ENCODE measurements at places on chromosomes 3 and 15. TPM values are rescaled to one million over a fixed set of nuclear protein-coding genes. Genes with fewer than 3 reads are reported as not detected.
A peak's percentile ranks its signal among the peaks of the same experiment; 100 is the strongest.

Gene THSD4
- polyA plus RNA-seq, result 33.4 TPM

Gene CSNK1G1
- 16.6 TPM for polyA plus RNA-seq

Gene SH2D7
- polyA plus RNA-seq, result 0.64 TPM

Gene FGD5
- 21.0 TPM for polyA plus RNA-seq

Gene SLC15A2
- 7.3 TPM for polyA plus RNA-seq

Gene LRTM1
- polyA plus RNA-seq, result not detected

Gene CLDN18
- polyA plus RNA-seq, result 3.7 TPM

Gene DNAH1
- polyA plus RNA-seq, result 14.9 TPM

GRCh38 chr3:193987186-193987585 is 148.8 kb upstream of the HES1 start:
- no peak for DNase-seq

DNA sequence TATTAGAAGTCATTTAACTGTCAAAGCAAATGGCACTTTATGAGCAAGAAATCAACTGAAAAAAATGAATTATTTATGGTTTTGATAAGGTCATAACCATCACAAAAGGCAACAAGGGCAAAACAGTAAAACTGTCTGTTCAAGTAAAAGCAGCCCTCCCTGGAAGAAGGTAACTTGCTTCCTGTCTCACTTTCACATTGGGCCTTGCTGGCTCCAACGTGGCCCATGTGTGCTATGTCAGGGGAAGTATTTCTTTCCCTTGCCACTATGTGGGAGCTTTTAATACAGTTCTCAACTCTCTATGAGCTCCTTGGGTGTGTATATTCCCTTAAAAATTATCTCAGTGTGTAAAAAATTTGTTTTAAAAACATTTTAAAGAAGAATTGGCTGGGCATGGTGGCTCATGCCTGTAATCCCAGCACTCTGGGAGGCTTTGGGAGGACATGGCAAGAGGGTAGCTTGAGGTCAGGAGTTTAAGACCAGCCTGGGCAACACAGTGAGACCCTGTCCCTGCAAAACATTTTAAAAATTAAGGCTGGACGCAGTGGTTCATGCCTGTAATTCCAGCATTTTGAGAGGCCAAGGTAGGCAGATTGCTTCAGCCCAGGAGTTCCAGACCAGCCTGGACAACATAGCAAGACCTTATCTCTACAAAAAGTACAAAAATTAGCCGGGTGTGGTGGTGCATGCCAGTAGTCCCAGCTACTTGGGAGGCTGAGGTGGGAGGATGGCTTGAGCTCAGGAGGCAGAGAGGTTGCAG is 45.2 kb upstream of the TJP1 start:
- DNase-seq, result no peak

DNA sequence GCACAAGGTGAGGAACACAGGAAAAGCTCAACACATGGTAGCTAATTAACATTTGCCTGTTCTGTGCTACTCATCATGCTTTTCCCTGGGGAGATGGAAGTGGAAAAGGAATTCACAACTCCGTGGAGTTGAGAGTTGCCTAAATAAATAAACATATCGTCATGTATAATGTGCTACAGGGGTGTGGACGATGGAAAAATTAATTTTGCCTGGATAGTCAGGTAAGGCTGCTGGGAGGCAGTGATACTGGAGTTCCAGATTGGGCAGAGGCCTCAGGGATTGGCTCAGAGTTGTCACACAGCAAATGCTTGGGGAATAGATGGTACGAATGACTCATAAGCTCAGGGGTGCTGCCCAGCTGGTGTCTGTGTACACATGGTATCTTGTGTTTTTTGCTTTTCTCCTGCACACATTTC is 3.1 kb upstream of the ABHD6 start:
- DNase-seq, result no peak

DNA sequence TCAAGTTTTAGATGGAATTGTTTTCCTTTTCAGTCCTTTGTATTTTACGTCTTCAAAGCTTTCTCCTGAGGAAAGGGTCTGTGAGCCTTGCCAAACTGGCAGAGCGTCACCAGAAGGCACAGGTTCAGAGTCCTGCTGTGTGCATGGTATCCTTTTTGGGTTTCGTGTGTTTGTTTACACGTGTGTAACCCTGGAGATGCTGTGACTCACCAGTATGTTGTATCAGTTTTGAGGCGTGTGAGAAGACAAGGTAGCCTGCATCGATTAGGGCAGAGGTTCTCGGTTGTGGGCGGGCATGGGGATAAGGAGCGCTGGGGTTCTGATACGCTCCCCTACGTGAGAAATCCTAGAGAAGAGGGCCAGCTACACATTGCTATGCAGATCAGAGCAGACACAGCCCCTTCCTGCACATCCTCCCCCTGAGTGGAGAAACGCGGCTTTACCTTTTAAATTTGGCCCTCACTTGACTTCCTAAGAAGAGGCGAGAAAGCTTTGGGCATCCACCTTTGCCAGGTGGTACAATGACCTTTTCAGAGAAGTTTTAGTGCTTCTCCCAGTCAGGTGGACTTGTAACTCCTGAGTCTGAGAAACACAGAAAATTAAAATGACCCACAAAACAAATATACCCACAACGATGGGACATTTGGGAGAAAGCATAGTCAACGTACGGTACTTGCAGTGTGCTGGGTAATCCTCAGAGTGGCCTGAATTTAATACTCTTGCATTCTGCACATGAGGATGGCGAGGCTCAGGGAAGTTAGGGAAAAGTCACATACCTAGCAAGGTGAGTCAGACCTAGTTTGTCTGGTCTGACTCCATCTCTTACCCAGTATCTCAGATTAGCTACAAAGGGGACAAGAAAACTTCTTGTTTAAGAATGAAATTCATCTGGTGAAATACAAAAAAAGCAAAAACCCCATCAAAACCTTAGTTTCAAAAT is 38.1 kb downstream of the TRAK1 start:
- DNase-seq, result no peak

- DNase-seq, result no peak
Observed at GRCh38 chr3:88031642-88032077, 27.1 kb downstream of the CGGBP1 start.

DNA sequence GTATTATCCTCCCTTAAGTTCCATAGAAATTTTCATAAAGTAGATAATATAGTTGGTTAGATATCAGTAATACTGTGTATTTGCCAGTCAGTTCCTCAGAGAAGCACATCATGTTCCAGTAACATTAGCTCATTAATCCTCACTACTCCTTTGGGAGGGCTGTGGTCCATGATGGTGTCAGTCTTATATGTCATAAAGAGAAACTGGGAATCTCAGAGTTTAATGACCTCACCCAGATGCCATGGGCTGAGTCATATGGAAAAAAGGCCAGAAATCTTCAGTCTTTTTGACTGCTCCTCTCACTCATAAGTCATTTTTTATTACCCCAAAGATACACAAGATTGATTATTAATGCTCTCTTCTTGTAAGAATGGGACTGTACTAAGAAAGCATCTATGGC is 188.6 kb downstream of the CHL1 start:
- DNase-seq, result no peak

GRCh38 chr3:52228751-52229291 is 3.4 kb upstream of the TLR9 start:
- no peak for DNase-seq

DNA sequence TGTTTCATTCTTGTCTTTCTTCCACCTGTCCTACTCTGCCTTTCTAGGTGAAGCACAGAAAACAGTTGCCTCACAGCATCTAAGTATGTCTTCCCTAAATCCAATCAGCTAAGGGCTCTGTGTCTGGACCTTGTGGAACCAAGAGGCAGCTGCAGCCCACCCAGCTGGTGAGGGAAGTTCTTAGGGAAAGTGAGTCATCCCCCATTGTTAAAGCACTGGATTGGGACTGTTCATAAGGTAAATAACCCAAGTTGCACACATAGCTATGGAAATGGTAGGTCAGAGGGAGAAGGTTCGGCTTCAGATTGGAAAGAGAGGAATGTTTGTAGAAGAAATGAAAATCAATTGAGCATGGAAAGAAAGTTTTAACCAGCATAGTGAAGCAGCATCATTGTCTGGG is 18.0 kb upstream of the ARNT2 start:
- no peak for DNase-seq

DNA sequence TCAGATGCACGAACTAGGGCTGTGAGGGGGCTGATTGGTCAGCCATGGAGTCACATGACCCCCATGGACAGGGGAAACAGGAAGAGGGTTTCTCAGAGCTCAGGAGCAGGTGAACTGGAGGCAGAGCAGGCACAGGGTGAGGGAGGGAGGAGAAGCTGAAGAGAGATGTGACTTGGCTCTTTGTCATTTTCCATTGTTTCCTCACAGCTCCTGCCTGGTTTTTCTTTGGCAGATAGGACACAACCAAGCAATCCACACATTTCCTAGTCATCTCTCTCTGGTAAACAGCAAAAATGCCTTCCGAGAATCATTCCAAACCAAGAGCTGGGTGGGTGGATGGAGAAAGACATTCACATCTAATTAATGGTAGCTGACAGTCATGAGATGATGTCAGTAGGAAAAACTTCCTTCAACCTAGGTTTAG is 43.4 kb upstream of the LMCD1 start:
- DNase-seq, result no peak

DNA sequence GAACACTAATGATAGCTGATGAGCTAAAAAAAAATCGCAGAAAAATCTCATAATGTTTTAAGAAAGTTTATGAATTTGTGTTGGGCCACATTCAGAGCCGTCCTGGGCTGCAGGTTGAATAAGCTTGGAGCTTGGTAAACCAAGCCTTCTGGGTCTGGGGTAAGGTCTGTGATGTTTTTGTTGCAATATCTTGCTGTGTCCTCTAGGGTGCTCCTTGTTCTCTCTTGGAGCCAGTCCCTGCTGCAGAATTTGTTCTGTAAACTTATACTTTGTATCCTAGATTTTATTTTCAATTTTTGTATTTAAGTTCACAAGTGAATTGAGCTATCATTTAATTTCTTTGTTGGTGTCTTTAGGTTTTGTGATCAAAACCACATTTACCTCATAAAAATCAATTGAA is 143.7 kb downstream of the NR1D2 start:
- DNase-seq, result no peak

DNA sequence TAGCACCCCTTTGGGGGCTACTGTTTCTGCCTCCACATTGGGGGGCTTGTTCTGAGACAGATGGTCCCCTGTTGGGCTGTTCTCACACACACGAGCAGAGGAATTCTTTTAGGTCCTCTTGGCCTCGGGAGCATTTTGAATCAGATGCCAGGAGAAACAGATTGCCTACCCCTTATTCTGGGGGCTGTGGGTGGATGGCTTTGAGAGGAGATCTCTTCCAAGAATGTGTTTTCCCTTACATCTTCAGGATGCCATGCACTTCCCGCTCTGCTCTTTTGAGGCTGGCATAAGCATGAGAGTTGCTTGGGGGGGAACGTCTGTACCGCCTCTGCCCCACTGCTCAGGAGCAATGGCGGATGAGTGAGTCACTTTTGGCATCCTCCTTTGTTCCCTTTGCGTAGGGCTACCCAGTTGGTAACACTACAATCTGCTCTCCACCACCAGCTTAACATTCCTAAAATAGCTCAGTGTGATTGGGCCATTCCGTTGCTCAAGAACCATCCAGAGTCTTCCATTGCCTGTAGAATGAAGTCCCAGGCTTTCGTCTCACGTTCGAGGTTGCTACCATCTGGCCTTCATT is 154.4 kb downstream of the RPLP1 start:
- DNase-seq, result no peak

DNA sequence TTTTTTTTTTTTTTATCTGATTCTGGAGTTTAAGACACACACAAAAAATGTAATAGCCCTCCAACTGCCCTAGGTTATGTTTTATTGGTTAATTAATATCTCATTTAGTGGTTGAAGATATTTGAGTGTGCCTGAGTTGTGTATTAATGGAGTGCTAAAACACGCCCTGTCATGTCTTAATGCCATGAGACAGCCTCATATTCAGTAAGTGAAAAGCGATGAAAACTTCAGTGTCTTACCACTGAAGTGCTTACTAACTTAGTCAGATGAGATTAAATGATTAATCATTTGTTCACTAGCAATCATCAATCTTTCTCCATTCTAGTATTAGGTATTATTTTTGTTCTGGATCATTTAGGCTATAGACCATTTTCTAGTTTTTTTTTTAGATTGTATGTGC is 544.7 kb upstream of the ROBO2 start:
- no peak for DNase-seq

DNA sequence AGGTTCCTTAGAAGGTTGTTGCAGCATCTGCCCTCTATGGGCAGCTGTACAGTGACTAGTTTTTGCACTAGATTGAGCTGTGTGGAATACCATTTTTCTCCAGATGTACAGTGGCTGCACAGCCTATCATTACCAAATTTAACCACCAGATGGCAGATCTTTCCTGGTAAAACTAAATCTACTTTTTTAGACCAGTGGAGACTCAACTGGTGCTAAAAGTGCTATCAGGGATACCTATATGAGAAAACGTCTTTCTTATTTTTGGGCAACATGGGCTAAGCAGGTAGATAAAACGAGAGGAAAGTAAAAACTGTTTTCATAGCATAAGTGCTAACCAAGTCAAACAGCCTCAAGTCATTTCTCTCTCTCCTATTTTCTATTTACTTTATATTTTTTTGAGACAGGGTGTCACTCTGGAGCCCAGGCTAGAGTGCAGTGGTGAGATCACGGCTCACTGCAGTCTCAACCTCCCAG is 21.2 kb downstream of the IGSF10 start:
- peak; percentile 42 for DNase-seq

DNA sequence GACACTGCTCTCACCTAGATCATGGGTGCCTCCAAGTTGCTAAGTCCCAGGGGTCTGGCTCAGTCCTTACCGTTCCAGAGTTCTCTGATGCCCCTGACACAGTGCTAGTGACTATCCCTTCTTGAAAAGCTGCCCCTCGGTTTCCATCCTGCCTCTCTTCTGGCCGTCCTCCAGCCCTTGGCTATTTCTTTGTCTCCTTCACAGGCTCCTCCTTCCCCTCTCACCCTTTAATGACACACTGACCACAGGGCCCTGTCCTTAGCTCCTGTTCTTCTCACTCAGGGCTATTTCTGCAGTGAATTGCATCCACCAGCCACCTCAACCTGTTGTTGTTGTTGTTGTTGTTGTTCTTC is 31.1 kb downstream of the SLC28A1 start:
- no peak for DNase-seq

DNA sequence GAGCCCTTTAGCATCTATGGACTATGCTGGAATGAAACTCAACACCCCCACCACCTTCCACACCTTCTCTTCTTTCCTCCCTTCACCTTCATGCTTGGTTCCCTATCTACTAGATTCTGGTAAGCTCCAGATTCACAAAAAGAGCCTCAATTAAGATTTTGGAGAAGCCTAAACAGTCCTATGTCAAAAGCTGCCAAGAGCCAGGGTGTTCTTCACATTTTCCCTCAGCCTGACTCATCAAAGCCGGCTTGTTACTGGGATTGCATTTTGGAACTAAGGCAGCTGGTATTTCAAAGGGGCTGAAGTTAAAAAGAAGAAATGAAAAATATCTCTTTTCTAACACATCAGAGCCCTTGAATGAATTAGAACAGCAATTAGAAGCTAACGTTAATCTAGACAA is 247.7 kb downstream of the MYRIP start:
- DNase-seq, result no peak
